ENCODE measurements at places on chromosomes 13 and 19. TPM values are rescaled to one million over a fixed set of nuclear protein-coding genes. Genes with fewer than 3 reads are reported as not detected.
A peak's percentile ranks its signal among the peaks of the same experiment; 100 is the strongest.

Gene SIX5
- total RNA-seq: 11.2 TPM

Gene ZNF536
- not detected for total RNA-seq

Gene PCDH9
- 0.40 TPM for total RNA-seq

Gene PTH2
- not detected for total RNA-seq

Gene GJA3
- total RNA-seq: 0.14 TPM

Gene IGFL4
- not detected for total RNA-seq

DNA sequence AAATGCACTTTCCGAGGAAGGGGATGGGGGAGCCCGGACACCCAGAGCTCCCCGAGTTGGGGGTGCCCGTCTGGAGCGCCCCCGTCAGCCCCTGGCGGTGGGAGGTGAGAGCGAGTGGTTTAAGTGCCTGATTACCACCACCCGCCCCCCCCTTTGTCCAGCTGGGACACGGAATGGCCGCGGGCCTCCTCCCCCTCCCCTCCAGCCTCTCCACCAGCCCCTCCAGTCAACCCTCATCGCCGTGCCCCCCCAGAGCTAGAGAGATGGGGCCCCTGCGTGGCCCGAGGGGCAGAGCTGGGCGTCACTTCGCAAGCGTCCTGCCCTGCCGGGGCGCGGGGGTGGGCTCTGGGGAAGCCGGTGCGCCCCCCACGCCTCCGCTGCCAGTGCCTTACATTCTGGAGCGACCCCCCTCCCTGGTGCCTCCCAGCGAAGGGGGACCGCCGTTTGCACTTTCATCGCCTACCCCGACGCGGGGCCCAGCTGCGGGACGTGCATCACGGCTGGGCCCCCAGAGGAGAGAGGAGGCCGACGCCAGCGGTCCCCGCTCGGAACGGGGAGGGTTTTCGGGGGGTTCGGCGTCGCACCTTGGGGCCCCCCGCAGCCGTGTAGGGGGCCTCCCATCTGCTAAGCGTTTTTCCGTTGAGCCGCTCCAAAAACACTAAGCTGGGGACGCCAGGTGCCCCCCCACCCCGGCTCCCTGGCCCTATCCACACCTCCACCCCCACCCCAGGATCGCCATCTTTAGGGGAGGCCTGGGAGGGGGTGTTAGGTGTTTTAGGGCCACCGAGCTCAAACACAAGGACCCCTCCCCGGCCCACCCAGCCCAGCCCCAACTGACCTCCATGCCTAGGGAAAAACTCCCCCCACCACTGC, 16.4 kb downstream of the SMIM24 start:
- DNase-seq: no peak

GRCh38 chr13:49859560-49859959, 67.1 kb upstream of the KPNA3 start:
- DNase-seq: peak; percentile 57

DNA sequence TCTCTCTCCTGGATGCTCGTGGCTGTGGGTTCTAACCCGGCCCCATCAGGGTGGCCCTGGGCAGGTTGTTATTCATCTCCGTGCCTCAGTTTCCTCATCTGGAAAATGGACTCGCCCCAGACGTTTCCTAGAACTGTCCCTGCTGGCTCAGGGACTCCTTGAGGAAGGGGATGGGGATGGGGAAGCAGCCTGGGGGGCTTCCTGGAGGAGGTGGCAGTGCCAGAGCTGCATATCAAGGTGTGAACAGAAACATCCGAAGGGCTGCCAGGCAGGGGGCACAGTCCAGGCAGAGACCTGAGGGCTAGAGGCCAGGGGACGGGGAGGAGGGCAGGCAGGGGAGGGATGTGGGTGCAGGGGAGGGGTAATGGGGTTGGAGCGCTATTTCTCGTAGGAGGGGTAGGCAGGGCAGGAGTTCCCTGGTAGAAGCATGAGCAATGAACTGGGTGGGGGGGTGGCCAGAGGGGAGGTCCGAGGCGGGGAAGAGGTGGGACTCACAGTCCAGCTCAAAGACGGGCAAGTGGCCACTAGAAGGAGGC, 3.6 kb upstream of the ELANE start:
- DNase-seq: no peak

DNA sequence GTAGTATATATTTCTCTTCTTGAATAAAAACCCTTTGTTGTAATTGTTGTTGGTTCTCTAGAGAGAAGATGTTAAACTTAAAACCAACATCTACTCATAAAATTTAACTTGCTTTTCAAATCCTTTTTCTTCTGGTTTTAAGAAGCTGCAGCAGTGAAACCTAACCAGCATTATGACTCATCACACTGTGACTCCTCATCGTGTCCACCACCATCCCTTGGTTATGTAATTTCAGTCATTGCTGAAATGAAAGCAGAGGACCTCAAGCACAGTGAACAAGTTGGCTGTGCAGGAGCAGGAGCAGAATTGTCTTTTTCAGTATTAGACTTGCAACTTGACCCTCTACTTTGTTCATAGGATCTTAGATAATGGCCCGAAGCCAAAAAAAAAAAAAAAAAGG, 64.9 kb upstream of the HTR2A start:
- peak; percentile 46 for DNase-seq

- no peak for DNase-seq
Measured at GRCh38 chr19:45881082-45881908, 4.6 kb downstream of the IRF2BP1 start.

DNA sequence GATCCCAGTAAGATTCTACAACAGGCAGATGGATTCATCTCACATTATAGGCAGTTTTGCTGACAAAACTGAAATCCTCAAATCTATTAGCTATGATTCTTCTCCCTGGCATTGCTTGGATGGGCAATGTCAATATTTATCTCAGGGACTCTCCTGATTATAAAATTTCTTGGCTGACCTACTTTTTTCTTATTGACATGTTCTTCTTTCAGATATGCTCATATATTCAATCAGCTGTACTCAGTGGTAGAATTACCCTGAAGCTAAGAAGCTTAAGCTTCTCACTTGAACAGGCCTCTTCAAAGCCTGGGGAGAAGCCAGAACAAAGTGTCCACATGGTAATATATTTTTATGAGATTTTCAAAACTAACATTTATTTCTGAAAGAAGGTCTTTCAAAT, 513.6 kb downstream of the PCDH9 start:
- no peak for DNase-seq

- DNase-seq: no peak
Measured at GRCh38 chr13:113596321-113597200, 12.0 kb downstream of the TFDP1 start.

DNA sequence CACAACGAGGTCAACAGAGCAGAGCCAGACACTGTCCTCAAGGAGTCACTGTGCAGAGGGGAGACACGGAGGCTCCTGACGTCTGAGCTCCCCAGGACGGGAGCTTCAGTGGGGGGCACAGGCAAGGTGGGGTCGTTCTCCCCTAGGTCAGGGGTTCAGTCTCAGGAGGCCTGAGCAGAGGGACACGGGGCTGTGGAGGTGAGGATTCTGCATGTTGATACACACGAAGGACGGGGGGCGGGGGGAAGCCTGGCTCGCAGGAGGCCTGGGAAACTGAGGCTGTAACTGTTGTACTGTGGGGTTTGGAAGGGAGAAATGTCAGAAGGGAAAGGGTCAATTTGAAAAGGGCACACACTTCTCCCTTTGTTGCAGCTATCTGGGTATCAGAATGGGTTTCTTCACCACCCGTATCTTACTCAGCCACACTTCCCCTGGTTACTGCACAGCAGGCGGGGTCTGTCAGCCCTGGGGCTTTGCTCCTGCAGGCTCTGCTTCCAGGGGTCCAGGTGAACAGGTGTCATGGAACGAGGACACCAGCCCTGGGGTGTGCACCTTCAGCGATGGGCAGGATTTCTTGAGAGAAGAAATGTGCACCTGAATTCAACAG, 748 bp upstream of the SIGLEC8 start:
- DNase-seq: no peak

GRCh38 chr19:45715139-45715538, 15.6 kb downstream of the FBXO46 start:
- no peak for DNase-seq

- no peak for DNase-seq
Measured at GRCh38 chr19:46537136-46538097, 41.8 kb upstream of the PNMA8B start.

- DNase-seq: no peak
Measured at GRCh38 chr13:60134376-60134775, 29.4 kb downstream of the DIAPH3 start.

GRCh38 chr19:38004186-38004520, 97.1 kb downstream of the SIPA1L3 start:
- no peak for DNase-seq

- no peak for DNase-seq
Measured at GRCh38 chr13:109465148-109465547, 321.2 kb downstream of the IRS2 start.

GRCh38 chr19:6065685-6066374, 44.5 kb downstream of the RFX2 start:
- no peak for DNase-seq

All from epithelial cell of proximal tubule (primary cell).